ENCODE measurements at places on chromosomes 11 and 22.
A peak's percentile ranks its signal among the peaks of the same experiment; 100 is the strongest.

DNA sequence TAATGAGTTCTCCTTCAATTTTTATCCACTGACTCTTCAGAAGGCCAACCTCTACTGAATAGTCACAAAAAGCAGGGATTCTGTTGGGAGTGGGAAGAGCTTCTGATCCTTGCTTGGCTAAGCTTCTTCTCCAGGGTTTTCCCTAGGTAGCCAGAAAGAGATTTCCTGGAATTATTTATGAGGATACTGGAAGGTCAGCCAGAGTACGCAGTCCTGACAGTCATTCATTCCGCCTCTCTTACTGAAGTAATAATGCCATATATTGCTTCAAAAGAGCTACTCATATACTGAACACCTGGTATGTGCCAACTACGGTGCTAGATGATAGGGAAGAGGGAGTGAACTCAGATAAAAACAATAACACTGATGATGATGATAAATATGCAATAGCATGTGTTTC is 116.1 kb downstream of the CCDC34 start:
- DNase-seq = no peak

DNA sequence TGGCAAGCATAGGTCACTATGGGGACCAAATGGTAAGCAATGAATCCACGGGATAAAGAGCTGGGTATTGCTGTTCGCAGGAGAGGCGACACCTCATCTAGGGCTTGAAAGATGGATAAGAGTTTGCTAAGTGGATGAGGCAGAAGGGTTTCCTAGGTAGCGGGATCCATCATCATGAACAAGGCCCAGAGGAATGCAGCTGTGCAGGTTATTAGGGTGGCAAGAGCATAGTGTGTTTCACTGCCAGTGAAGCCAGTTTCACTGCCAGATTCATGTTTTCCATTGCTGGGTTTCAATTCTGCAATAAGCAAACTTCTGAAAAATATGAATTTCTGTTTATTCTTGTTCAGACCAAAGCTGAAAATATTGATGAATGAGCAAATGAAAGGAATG is 27.2 kb downstream of the WEE1 start:
- DNase-seq = no peak

DNA sequence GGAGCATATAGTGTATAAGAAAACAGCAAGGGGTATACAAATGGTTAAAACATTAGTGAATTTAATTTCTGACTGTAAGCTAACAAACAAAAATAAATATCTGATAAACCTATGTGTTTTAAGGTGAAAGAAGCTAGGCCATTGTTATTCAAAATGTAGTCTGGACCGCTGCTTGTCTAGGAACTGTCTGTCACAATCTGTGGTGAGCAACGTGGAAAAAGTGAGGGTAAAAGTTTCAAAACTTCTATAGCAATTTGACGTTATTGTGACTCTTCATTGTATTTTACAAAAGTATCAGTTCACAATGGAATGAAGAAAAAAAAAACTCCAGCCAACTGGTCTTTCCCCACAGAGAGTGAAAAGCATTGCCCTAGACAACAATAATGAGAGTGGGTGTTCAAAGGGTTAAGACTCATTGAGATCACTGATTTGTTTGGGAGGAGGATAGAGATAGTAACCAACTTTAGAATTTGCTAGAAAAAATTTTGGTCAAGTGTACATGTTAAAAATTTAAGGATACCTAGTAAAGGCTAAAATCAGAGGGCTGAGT is 79.1 kb downstream of the UVRAG start:
- DNase-seq = no peak

GRCh38 chr11:59423835-59424234 is 2.4 kb downstream of the OR5A2 start:
- no peak for DNase-seq

DNA sequence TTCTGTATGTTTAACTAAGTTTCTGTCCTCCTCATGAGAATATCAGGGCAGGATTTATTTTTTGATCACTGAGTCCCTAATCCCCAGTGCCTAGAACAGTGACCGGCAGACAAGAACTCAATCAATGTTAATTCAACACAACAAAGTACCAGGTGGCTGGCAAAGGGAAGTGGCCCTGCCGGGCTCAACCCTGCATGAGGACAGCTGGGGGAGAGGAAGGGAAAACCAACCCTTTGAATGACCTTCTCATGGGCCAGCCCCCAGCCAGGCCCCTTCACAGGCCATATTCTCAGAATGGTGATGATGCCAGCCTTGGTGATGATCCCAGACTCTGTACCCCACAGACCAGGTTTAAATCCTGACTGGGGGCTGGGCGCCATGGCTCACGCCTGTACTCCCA is 1.4 kb upstream of the MFNG start:
- DNase-seq = no peak

GRCh38 chr11:73085189-73085875 is 56.8 kb downstream of the FCHSD2 start:
- DNase-seq = no peak

GRCh38 chr11:96095884-96096303 is 172.0 kb upstream of the MTMR2 start:
- no peak for DNase-seq

GRCh38 chr11:27329867-27330632 is 33.0 kb downstream of the CCDC34 start:
- no peak for DNase-seq

GRCh38 chr11:27331981-27332380 is 31.0 kb downstream of the CCDC34 start:
- DNase-seq = no peak

DNA sequence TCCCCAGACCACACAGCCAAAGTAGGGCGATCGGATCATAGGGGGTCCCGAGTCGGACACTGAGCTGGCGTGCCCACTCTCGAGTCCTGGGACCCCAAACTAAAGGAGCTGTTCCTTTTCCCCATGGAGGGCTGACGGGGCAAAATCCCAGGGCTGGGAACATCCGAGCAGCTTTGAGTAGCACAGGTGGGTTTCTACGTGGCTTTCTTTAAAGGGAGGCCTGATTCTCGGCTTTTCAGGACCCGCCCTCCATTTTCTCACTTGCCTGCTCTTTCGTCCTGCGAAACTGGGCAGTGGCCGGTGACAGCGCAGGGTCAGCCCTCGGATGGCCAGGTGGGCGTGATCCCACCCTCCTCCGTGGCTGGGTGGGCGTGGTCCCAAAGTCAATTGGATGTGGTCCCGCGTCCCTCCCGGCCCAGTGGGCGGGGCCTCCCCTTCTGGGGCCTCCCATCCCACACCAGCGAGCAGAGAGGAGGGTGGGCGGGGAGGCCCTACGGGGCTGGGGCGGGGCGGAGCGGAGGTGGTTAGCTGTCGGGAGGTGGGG is 17.5 kb upstream of the TXNRD2 start:
- peak; percentile 83 for DNase-seq

GRCh38 chr11:64396079-64396591 is 37.2 kb downstream of the RPS6KA4 start:
- no peak for DNase-seq

- DNase-seq = no peak
These were observed 26.1 kb downstream of the SMCO4 start for GRCh38 chr11:93517041-93517440.

DNA sequence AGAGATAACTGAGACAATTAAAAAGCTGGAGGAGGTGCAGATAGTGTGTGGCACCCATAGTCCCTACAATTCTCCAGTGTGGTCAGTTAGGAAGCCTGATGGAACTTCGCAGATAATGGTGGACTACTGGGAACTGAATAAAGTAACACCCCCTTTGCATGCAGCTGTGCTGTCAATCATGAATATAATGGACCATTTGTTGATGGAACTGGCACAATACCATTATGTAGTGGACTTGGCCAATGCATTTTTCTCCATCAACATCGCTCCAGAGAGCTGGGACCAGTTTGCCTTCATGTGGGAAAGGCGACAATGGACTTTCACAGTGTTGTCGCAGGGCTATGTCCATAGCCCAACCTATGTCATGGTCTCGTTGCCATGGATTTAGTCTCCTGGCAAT is 324.2 kb downstream of the TMEM135 start:
- DNase-seq = no peak

DNA sequence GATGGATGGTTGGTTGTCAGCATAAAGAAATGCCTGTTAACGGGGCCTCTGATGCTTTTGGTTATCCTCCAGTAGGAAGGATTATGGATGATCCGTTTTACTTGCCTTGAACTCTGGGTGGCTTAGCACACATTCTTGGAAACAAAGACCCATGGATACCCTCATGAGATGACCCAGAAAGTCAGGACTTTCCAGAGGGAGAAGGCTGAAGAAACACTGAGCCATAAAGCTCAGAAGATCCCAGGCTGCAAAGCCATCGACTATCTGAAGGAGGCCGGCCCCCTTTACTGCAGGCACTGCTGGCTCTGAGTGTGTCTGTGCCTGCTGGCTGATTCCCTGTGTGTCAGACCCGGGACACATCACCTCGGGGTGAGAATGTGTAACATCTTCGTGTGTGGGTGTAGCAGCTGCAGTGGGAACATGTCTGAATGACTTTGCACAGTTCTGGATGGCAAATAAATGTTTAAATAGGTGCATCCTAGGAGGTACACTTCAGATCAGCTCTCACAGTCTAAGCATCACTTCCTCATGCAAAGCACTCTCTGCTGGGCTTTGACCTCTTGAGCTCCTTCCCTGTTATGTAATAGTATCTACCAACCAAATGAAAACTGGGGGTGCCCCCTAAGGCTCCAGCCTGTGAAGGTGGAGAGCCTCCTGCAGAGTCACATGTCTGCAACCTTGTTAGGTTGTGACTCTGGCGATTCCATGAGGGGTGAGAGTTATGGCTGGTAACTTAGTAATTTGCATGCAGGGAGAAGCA is 1084.9 kb downstream of the TBC1D22A start:
- no peak for DNase-seq

- no peak for DNase-seq
These were observed 49.4 kb downstream of the TEAD1 start for GRCh38 chr11:12723421-12724300.

- DNase-seq = no peak
These were observed 11.3 kb upstream of the APOL4 start for GRCh38 chr22:36212901-36213300.

DNA sequence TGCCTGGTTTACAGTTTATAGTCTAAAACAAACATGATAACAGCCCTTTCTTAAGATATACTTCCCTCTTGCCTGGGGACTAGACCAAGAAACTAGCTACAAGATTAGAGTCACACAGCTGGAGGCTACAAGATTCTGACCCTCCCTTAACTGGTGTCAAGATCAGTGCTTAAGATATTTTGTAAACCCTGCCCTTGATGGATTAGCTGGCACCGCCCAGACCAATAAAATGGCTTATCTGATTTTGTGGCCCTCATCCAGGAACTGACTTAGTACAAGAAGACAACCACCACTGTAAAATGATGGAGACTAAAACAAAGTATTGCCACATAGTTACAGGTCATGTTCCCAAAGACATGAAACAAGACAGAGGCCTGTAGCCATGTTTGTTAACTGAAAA is 53.4 kb downstream of the FAM181B start:
- DNase-seq = no peak

- DNase-seq = no peak
These were observed 14.8 kb downstream of the DUSP8 start for GRCh38 chr11:1557051-1557884.

- no peak for DNase-seq
These were observed 538.4 kb downstream of the FAM181B start for GRCh38 chr11:82195283-82195682.

DNA sequence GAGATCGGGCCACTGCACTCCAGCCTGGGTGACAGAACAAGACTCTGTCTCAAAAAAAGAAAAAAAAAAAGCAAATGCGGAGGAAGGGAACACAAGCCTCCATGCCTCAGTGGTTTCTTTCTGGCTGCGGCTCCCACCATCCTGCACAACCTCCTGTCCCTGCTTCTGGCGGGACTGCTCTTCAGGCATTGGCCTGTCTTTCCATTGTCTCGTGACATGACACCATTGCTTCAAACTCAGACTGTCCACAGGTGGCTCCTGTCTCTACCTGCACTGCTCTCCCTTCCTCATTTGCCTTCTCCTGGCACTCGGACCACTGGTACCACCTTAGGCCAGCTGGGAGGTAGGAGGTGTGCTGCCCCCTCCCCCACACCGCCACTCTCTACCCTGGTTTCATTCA is 10.6 kb upstream of the PPM1F start:
- DNase-seq = no peak

DNA sequence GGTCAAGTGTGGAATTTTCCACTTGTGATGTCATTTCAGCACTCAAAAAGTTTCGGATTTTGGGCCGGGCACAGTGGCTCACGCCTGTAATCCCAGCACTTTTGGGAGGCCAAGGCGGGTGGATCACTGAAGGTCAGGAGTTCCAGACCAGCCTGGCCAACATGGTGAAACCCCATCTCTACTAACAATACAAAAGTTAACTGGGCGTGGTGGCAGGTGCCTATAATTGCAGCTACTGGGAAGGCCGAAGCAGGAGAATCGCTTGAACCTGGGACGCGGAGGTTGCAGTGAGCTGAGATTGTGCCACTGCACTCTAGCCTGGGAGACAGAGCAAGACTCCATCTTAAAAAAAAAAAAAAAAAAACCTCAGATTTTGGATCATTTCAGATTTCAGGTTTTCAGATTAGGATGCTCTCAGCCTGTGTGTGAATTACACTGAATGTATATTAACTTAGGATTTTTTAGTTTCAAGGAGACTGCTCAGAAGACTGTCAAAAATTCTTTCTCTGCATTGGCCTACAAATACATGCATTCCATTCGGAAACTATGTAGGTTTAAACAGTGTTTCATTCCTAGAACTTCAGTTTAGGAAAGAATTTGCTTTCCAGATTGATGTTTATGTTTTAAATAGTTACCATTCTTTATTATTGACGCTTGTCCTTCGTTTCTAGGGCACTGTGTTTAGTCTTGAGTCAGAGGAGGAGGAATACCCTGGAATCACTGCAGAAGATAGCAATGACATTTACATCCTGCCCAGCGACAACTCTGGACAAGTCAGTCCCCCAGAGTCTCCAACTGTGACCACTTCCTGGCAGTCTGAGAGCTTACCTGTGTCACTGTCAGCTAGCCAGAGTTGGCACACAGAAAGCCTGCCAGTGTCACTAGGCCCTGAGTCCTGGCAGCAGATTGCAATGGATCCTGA is 48.0 kb downstream of the BID start:
- DNase-seq = no peak

DNA sequence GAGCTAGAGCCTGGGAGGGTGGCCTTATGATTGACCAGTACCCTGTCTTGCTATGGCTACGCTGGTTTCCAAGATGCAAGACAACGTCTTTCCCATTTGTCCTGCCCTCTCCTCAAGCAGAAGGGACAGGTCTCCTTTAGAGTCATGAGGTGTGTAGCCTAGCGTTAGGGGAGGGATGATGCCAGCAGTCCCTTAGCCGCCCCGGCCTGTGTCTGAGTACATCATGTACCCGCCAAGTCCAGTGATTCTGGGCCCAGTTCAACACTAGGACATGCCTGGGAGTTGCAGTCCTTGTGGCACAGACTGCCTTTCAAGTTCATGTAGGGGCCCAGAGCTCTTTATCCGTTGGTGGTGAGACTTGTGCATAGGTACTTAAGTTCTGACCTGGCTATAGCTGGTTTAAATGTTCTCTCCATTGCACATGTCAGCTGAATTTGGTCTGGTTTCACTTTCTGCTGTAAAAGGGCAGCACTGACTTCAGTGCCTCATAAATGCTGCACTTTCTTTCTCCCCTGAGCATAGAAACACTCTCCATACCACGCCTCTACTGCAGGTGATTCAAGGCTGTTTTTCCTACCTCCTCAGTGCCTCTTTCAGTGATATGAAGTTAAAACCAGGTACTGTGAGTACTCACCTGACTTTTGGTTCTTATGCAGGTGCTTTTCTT is 151.1 kb downstream of the METTL15 start:
- no peak for DNase-seq

GRCh38 chr11:126328444-126328843 is 24.6 kb downstream of the DCPS start:
- no peak for DNase-seq

- DNase-seq = no peak
These were observed 286.6 kb downstream of the ETS1 start for GRCh38 chr11:128300785-128301184.
